ENCODE measurements at places on chromosomes 5 and 9.
A peak's percentile ranks its signal among the peaks of the same experiment; 100 is the strongest.

DNA sequence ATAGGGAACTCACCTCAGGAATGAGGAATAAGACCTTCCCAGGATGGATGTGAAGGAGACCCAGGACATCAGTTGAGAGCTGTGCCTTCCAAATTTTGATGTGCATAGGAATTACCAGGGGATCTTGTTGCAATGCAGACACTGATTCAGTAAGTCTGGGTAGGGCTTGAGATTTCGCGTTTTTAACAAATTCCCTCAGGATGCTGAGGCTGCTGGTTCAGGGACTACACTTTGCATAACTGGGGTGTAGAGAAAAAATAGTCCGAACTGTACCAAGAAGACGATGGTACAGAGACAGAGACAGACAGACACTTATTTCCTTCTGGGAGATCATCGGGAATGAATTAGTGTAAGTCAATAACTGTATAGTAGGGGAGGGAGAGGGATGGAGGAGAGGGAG is 82.3 kb upstream of the FREM1 start:
- DNase-seq: no peak

DNA sequence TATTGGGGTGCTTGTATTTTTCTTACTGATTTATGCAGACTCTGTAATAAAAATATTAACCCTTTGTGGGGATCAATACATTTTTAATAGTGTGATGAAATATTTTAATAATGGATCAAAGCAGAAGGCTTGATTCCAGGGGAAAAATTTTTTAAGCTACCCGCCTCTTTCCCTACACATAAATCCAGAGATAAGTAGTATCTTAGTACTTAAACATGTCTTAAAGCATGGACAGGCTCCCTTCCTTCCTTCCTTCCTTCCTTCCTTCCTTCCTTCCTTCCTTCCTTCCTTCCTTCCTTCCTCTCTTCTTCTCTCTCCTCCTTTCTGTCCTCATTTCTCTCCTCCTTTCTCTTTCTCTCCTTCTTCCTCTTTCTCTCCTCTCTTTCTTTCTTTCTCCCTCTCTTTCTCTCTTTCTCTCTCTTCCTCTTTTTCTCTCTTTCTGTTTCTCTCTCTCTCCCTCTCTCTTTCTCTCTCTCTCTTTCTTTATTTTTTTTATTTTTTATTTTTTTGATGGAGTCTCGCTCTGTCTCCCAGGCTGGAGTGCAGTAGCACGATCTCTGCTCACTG is 78.0 kb upstream of the SPRY4 start:
- no peak for DNase-seq

DNA sequence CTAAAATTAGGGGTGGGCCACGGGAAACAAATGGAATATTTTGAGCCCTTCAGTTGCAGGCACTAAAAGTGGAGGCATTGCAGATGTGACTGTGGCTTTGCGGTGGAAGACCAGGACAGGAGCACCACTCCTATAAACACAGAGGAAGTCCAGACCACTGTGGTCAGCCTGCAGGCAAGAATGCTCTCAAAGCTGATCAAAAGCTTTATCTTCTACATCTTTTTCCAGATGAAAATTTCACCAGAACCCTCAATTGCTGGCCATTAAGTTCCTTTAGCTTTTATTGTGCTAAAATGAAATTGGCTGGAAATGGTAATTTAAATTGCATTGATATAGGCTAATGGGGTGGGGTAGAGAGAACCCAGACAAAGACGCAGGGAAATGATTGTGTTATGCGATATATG is 208.8 kb downstream of the ERCC6L2 start:
- DNase-seq: no peak

GRCh38 chr9:118967901-118968300 is 401.3 kb downstream of the BRINP1 start:
- no peak for DNase-seq

DNA sequence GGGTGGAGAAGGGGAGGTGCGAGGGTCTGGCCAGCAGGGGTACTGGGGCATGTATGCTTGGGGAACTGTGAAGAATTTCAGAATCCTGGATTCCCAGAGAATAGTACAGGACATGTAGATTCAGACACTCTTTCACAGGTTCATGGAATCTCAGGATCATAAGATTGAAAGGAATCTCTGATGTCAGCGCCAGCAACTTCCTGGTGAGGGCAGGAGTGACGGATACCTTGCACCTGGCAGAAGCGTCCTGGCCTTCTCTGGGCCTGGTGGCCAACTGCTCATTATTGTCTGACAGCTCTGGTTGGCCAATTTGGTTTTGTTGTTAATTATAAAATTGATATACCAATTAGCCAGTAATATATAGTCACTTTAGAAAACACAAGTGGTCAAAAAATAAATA is 6.9 kb downstream of the GM2A start:
- DNase-seq: no peak

GRCh38 chr5:146607659-146608332 is 91.8 kb upstream of the GPR151 start:
- DNase-seq: peak; percentile 9

DNA sequence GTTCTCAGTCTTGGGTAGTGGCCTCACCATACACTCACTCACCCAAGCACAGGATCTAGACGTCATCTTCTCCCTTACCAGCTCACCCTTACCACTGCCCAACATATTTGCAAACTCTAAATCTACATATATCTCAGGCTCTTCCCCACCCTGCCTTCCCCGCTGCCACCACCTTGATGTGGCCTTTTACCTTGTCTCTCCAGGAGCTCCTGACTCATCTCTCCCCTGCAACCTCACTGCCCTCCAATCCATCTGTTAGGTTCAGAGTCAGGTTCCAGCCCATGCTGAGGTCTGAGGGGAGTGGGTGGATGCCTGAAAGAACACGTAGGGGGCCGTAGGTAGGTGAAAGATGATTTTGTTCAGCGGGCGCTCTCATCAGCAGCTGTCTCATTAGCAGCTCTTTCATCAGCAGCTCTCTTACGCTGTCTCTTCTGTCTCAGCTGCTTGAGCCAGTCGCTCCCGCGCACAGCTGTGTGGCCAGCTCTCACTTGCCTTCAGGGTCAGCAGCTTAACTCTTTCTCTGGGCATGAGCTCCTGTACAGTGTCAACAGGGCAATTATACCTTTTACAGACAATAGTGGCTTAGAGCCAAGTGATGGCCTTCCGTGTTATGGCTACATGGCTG is 23.1 kb upstream of the CKMT2 start:
- no peak for DNase-seq

DNA sequence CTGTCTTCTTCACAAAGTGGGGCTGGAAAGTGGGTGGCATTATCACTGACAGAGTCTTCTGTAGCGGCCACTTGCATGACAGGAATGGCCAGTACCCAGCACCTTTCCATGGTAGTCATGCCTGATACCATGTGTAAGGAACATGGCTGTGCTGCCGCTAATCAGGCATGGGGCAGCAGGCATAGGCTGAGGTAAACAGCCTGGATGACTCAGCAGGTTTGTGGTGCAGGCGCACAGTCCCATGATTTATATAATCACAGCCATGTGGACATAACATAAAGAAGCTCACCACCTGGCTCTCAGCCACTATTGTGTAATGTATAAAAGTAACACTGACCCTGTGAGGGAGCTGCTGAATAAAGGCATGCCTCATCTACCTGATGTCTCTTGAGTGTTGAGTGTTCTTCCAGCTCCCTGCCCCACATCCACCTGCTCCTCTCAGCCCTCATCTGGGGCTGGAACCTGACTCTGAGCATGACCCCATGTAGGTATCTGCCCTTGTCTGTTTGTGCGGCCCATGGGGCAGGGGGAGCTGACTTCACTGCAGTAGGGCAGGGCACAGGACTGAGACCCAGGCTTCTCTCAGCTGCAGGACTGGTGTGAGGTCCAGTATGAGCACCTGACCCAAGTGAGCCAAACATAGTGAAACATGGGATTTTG is 13.2 kb upstream of the ICE1 start:
- DNase-seq: peak; percentile 13

- DNase-seq: peak; percentile 60
Observed at GRCh38 chr5:75522025-75522424, 10.3 kb downstream of the POLK start.

GRCh38 chr9:123174887-123175518 is 93.4 kb downstream of the STRBP start:
- no peak for DNase-seq

- DNase-seq: no peak
Observed at GRCh38 chr5:114316167-114316566, 45.7 kb upstream of the KCNN2 start.

GRCh38 chr5:9564752-9565151 is 18.9 kb upstream of the SEMA5A start:
- DNase-seq: peak; percentile 53

- peak; percentile 21 for DNase-seq
Observed at GRCh38 chr5:111670826-111671492, 86.0 kb downstream of the NREP start.

- peak; percentile 98 for DNase-seq
Observed at GRCh38 chr5:144189800-144190429, 19.2 kb downstream of the KCTD16 start.

DNA sequence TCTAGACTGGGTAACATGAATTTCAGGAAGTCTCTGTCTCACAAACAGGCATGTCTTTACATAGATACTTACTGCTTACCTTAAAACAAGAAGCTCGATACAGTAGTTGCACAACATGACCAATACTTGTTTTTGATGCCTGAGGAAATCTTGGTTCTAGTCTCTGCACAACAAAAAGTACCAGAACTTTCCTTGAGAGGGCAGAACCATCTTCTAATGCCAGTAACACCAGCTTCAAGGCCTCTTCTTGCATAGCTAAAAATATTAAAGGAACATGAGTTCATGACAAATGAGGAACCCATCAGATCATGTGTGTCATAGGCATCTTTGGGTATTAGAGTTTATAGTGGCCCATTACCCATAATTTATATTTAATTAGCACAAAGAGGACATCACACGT is 22.0 kb downstream of the RC3H2 start:
- no peak for DNase-seq

DNA sequence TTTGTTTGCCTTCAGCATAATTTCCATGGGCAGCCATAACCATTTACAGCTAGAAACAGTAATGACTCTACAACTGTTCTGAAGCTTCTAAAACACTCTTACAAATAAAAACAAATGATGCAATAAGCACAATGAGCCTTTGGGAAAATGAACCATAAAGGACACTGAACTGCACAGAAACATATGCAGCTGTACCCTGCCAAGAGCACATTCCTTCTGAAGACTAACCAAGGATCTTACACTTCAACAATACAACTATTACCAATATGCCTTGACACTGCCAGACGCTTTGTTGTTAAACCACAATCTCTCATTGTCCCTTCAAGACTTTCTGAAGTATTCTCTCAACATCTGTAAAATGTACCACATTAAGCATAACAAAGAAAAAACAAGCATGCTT is 104.2 kb upstream of the HMHB1 start:
- peak; percentile 55 for DNase-seq

DNA sequence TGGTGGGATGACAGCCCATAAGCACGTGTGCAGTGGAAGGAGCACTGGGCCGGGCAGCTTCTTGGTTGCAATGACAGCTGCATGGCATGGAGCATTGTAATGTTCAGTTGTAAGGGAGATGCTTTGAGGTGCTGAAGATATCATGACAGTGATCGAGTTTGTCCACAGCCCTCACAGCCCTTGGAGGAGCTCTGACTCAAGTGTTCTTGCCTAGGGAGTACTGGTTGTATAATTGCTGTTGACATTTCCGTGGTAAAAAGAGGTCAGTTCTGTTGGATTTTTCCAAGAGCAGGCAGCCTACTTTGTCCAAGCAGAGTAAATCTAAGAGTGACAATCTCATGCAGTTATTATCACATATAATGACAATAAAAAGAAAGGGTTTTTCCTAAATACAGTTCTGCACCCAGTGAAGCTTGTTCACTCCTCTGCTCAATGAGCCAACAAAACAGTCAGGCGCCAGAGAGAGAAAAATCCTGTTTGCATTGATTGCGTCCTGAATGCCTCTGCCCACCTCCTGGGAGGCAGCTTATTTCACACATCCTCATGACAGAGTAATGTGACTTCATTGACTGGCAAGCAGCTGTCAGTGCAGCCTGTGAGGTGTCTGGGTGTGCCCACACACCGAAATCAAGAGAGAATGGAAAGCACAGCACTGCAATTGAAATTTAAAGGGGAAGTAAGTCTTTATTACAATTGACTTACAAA is 248.0 kb downstream of the NTRK2 start:
- DNase-seq: no peak

GRCh38 chr5:33306758-33307157 is 134.0 kb upstream of the TARS1 start:
- peak; percentile 44 for DNase-seq

DNA sequence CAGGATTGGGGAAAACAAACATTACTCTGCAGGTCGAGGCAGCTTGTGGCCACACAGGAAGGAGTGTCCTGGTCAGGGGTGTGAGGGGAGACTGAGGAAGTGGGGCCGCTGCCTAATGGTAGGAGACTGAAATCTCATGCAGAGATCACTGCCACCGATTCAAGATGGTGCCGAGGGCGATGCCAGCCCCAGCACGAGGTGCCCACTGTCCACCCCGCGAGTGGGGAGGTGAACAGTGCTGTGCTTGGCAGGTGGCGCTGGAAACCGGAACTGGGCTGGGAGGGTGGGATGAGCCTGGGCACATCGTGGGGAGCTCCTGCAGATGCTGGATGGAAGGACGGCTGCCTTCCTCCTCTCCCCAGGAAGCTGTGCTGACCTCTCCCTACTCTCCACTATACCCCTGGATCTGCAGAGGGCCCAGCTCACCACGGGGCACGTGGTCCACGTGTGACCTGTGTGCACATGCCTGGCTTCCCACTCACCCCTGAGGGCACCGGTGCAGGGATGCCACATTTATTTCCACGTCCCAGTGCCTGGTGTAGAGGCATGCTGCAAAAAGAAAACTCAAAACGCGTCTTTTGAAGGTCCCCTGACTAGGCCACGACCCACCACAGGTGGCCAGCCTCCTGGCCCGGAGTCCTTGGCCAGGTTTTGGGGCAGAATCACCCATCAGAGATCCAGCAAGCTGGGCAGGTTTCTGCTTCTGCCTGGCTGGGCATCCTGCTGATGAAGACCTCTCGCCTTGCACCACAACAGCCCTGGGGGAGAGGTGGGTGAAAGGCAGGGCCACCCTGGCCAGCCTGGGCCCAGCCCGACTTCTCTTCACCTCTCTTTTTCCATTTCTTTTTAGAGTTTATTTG is 71.7 kb upstream of the FCN1 start:
- no peak for DNase-seq

GRCh38 chr5:56659971-56660370 is 155.4 kb upstream of the MAP3K1 start:
- no peak for DNase-seq

- DNase-seq: no peak
Observed at GRCh38 chr9:124010665-124011321, 775 bp upstream of the LHX2 start.

- DNase-seq: no peak
Observed at GRCh38 chr9:22175972-22176545, 167.0 kb upstream of the CDKN2B start.

DNA sequence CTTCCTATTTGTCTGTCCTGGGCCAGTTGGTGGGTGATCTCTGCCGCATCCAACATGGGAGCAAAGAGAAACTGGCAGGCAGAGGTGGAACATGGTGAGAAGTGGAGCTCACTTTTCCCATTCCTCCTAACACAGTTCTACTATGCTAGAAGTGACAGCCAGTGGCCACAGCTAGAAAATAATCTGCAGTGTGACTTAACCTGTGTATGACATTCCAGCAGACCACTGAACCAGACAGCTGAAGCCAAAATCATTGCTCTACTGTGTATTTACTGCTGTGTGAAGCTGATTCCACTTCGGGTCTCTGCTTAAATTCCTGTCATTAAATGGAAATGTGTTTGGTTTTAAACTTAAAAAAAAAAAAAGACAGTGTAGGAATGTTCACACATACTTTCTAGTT is 523.0 kb downstream of the MTRR start:
- DNase-seq: no peak
